ENCODE measurements at places on chromosomes 12 and 14. TPM values are rescaled to one million over a fixed set of nuclear protein-coding genes. Genes with fewer than 3 reads are reported as not detected.

The KRT3 gene
- not detected for polyA plus RNA-seq

The PLEKHH1 gene
- polyA plus RNA-seq = 15.2 TPM

The SYCP3 gene
- polyA plus RNA-seq = 1.1 TPM

The RFLNA gene
- 3.0 TPM for polyA plus RNA-seq

The SOAT2 gene
- 0.13 TPM for polyA plus RNA-seq

The CISTR gene
- polyA plus RNA-seq = not detected

The FOXN4 gene
- polyA plus RNA-seq = 1.3 TPM

The SERPINA5 gene
- polyA plus RNA-seq = 0.58 TPM

Data from left lung (tissue), 14 donors.